ENCODE measurements at places on chromosomes 4 and X.
A peak's percentile ranks its signal among the peaks of the same experiment; 100 is the strongest.

DNA sequence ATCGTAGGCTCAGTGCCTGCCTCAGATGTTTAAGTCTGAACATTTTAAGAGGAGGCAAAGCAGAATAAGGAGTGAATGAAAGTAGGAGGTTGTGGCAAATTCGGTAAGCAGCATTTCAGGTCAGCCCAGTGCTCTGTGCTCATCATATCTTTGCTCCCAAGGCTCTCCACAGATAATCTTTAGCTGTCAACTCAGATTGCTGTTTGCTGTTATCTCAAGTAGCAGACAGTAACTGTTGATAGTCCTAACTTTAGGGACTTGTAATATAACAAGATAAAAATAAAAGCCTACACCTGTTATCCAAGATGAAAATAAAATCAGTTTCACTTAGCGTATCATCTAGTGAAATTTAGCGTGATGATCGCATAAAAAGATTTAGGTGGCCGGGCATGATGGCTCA is 18.6 kb upstream of the CLTRN start:
- DNase-seq = no peak

DNA sequence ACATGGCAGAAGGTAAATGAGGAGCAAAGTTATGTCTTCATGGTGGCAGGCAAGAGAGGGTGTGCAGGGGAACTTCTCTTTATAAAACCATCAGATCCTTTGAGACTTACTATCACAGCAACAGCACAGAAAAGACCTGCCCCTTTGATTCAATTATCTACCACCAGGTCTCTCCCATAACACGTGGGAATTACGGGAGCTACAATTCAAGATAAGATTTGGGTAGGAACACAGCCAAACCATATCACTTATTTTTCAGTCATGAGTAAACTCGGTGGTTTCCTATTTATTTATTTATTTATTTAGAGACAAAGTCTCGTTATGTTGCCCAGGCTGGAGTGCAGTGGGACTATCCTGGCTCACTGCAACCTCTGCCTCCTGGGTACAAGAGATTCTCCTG is 22.1 kb downstream of the CXCL1 start:
- no peak for DNase-seq

DNA sequence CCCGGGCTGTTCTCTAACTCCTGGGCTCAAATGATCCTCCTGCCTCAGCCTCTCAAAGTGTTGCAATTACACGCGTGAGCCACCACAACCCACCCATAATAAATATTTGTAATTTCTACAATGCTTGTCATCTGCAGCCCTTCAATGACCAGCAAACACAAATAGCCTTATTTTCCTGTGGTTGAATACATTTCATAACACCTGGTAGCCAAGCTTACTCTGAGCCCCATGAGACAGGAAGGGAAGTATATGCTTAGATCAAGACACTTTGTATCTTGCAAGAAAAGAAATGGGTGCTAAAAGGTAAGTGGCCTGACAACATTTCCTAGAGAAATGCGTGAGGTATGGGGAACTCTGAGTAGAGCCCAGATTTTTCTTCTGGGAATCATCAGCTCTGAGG is 56.9 kb upstream of the PDGFRA start:
- no peak for DNase-seq

- peak; percentile 60 for DNase-seq
Measured at GRCh38 chr4:185726931-185727330, 85.1 kb downstream of the SORBS2 start.

Data from DMS53 (cell line).